Activated CD4-positive, alpha-beta T cell treated with anti-CD3 and anti-CD28 coated beads for 24 hours (primary cell): ENCODE measurements at places on chromosomes 1 and 21.

DNA sequence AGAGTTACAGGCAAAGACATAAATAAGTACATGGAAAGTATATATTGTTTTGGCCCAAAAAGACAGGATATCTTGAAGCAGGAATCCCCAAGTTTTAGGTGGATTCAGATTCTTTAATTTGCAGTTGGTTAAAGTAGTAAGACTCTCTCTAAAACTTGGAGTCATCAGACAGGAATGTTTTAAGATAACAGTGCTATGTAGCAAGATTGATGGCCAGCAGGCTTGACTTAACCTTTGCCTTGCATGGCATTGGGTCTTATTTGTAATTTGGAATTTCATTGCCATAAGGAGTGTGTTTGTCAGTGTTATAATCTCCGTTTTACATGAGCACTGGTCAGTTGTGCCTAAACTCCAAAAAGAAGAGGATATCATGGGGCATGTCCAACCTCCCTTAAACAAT lies 727.6 kb upstream of the CHRM3 start:
- DNase-seq: no peak

DNA sequence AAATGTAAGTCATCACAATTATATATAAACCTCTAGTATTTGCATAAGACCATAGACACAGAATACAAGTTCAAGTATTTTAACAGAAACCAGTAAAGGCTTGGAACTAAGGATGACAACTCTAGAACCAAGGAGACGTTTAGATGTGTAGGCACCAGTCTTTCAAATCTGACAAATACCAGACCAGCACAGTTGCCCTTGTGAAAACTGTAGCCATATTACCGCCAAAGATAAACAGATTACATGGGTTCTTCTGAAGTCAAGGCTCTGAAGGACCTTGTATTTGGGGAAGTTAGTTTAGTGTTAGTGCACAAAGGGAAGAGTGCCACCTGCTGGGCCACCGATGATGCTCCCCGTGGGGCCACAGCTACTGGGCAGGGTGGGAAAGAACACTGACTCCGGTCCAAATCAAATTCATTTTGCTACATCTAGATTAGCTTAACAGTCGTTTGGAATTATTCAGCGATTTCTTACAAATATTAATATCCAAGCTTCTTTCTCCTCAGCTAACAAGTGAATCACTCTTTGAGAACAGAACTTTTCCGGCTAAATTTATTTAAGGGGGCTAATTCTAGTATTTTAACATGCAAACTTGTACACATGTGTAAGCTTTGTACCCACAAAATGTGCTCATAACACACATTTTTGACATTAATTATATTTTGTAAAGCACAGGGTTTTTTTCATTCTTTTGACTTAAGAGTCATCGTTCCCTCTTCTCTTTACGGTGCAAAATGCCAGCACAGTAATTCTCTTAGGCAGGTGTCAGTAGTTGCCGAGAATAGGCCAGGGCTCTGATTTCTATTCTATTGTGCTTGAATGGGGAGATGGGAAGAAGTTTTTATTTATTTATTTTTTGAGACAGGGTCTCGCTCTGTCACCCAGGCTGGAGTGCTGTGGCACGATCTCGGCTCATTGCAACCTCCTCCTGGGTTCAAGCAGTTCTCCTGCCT lies 8.0 kb upstream of the NIBAN1 start:
- peak; percentile 61 for DNase-seq

DNA sequence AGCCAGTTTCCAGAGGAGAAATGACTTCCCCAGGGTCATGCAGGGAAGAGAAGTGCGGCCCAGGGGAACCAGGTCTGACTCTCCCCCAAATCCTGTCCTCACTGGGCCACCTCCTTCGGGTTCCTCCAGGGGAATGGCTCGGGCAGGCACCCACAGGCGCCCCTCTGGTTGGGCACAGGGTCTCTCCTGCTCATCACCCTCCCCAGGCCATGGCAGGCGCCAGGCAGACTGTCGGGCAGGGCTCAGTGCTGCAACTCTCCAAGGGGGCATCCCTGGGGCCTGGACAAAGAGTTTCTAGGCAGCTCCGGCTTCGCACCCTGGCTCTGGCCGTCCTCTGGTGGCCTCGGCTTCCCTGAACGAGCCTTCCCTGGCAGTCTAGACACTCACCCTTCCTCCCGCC lies 75.6 kb downstream of the MEGF6 start:
- DNase-seq: no peak

GRCh38 chr21:35048706-35049617 lies at the start of gene RUNX1:
Gene RUNX1 (minus strand): TSS chr21:35049302.
- DNase-seq: peak; percentile 55

DNA sequence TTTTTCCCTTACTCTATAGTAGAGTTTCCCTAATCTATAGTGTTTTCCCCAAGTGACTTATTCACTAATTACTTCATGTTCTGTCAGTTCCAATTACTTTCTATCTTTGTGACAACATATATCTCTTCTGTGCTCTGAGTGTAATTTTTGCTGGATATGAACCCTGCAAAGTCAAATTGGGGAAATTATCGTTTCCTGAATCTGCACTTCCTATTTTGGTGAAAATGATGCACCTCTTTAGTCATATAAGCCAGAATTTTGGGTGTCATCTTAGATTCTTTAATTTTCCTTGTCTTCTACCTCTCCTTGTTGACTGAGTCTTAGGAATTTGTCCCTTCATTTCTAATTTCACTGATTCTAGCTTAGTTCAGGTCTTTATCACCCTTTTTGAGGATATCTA lies 33.4 kb upstream of the PRKACB start:
- no peak for DNase-seq

DNA sequence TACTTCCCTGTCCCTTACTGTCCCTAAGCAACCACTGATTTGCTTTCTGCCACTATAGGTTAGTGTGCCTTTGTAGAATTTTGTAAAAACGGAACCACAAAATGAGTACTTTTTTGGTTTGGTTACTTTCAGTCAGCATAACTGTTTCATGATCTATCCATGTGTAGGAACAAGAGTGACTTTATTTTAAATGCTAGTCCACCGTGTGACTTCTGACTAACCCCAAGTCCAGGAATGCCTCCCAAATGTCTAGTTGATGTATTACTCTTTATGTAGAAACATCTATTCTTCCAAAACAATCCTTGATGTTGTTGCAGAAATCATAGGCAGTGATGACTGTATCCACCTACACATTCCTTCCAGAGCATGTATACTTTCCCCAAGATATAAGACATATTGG lies 21.3 kb downstream of the ATPAF1 start:
- DNase-seq: no peak

DNA sequence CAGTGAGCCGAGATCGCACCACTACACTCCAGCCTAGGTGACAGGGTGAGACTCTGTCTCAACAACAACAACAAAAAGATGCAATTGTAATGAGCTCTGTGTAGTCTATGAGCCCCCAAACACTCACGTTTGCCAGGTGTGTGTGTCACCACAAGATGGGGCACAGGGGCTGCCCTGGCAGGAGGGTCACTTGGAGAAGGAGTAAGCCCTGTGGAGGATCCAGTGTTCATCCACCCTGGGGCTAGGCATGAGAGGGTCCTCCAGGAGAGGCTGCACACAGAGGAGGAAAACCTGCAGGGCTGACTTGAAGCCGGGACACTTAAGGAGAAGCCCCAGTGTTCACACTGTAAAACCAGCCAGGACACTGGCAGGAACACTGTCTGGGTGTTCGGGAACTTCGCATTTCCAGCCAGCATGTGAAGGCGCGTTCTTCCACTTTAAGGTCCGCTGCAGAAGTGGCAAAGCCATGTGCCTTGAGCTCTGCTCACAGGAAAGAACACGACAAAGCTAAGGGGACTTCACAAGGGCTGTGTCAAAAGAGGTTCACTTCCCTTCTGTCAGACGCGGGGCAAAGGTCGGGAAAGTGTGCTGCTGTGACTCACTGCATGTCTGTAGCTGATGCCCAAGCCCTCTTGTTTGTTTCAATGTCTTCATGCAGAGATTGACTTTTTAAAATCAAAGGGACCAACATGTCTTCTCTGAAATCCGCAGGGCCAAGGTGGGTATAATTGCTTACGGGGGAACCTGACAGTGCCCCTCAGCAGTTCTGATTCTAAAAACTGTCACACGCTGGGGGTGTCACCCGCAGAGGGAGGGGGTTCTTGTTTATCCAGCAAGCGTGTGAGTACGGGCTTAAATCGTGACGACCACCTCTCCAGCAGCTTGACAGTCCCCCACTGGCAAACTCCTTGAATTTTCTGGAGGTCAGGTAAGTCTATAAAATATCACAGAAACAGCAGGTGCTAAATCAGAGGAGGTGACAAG lies 102.8 kb downstream of the RIPK4 start:
- no peak for DNase-seq

DNA sequence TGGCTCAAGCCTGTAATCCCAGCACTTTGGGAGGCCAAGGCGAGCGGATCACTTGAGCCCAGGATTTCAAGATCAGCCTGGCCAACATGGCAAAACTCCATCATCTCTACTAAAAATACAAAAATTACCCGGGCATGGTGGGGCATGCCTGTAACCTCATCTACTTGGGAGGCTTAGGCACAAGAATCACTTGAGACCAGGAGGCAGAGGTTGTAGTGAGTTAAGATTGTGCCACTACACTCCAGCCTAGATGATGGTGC lies 12.0 kb downstream of the PALMD start:
- no peak for DNase-seq

- DNase-seq: no peak
Observed at GRCh38 chr1:234499943-234500245, 20.9 kb upstream of the TARBP1 start.

DNA sequence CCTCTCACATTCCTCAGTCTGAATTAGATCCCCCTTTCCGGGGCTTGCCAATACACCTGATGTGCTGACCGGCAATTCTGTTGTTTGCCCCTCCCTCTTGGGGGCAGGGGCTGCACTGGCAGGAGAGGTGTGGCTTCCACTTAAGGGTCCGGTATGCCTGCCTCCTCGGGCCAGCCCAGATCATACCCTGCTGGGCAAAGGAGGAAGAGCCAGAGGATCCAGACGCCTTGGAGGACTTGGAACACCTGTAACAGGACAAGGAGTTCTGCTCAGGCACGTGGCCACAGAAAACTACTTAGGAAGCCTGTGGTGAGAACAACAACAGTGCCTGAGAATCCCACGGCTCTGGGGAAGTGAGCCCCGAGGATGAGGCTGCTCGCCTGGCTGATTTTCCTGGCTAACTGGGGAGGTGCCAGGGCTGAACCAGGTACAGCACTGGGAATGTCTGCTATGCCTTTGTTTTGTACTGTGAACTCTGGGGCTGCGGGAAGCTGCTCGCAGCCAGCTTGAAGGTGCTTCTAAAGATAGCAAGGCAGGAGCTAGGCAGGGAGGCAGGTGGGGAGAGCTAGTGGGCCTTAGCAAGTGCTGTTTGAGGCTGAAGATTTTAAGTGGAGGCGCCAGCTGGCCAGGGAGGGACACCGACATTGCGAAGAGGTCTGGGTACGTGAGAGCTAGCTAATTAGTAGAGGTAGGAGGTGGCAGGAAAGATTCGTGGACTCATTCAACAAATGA lies at the start of gene SMPDL3B:
Gene SMPDL3B (plus strand): TSS at position 183 of the 732 bp plus-strand sequence. CDS start 184 bp downstream, at position 367.
- DNase-seq: no peak

DNA sequence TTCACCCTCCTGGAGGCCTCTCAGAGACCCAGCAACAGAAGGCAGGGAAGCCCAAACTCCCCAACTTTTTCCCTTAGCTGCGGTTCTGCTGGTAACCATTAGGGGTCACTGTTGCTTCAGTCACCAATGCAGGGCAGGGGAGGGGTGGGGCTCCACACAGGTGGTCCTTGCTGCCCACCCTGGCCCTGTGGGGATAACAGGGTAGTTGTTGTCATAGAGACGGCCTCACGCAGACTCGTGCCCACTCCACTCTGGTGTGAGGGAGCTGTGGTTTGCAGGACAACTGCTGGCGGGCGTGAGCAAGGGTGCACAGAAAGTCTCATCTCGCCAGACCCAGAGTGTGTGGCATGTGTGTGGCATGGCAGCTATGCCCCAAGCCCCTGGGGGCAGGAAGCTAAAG lies 19.9 kb downstream of the INSRR start:
- no peak for DNase-seq

DNA sequence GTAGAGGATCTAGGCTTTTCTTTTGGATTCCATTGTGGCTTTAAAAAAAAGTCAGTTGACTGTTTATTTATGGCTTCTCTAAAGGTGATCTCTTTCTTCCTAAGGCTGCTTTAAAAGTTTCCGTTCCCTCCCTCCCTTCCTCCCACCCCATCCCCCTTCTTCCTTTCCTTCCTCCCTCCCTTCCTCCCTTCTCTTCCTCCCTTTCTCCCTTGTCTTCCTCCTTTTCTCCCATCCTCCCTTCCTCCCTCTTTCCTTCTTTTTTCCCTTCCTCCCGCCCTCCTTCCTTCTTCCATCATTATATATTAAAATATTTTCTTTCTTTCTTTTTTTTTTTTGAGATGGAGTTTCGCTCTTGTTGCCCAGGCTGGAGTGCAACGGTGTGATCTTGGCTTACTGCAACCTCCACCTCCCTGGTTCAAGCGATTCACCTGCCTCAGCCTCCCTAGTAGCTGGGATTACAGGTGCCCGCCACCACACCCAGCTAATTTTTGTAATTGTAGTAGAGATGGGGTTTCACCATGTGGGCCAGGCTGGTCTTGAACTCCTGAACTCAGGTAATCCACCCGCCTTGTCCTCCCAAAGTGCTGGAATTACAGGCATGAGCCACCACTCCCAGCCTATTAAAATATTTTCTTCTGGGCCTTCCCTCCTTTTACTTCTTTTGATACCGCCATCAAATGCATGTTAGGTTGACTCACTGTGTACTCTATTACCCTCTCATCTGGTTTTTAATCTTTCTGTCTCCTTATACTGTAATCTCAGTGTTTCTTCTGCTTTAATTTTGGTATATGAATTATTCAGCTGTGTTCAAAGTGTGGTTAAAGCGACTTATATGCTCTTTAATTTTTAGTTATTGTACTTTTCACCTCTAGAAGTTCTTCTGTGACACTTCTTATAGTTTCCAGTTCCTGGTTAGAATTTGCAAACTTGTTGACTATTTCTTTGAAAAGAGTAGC lies 59.2 kb upstream of the ATP5PO start:
- DNase-seq: no peak

DNA sequence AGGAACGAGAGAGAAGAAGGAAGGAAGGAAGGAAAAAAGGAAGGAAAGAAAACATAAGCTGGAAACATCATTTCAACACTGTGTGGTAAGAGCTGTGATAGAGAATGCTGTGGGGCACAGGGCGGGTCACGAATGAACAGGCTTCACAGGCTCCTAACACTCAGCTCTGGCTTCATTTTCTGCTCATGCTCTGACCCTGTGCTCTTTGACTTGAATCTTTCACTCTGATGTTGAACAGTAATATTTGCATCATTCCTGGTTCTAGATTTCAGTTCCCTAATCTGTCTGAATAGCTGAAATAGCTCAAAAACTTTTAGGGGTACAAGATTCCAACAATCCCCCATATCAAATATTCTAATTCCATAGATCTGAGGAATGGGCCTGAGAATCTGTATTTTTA lies 207.3 kb downstream of the LHX8 start:
- no peak for DNase-seq

GRCh38 chr1:81800695-81801650 lies at the start of gene ADGRL2:
Gene ADGRL2 (plus strand): TSS chr1:81800934. CDS start chr1:81836985, 36,051 bp downstream.
- DNase-seq: no peak

- no peak for DNase-seq
Observed at GRCh38 chr1:178493301-178493741, 3.4 kb downstream of the CLEC20A start.

- no peak for DNase-seq
Observed at GRCh38 chr1:106276871-106277270, 779.6 kb upstream of the PRMT6 start.
